Aorta (tissue), 5 donors: ENCODE measurements at places on chromosomes 7 and 10. TPM values are rescaled to one million over a fixed set of nuclear protein-coding genes. Genes with fewer than 3 reads are reported as not detected.
A peak's percentile ranks its signal among the peaks of the same experiment; 100 is the strongest.

HOXA4 gene
- total RNA-seq, result 5.6 TPM

- H3K36me3 ChIP-seq, result no peaks in the 10 kb centered on the region
- DNase-seq, result peak; percentile 42
- H3K4me3 ChIP-seq, result peak overlapping the region; percentile 21
- no peaks in the 10 kb centered on the region for H3K4me1 ChIP-seq
- H3K27me3 ChIP-seq, result no peaks in the 10 kb centered on the region
- no peak overlapping the region for H3K27ac ChIP-seq
Observed at GRCh38 chr7:73647725-73648592, 19.7 kb upstream of the VPS37D start.

- no peaks in the 10 kb centered on the region for H3K36me3 ChIP-seq
- no peak overlapping the region for H3K27ac ChIP-seq
- H3K4me1 ChIP-seq, result no peaks in the 10 kb centered on the region
- H3K27me3 ChIP-seq, result no peaks in the 10 kb centered on the region
- no peak overlapping the region for H3K4me3 ChIP-seq
Observed at GRCh38 chr7:154720016-154720415, 282.9 kb downstream of the PAXIP1 start.

DNA sequence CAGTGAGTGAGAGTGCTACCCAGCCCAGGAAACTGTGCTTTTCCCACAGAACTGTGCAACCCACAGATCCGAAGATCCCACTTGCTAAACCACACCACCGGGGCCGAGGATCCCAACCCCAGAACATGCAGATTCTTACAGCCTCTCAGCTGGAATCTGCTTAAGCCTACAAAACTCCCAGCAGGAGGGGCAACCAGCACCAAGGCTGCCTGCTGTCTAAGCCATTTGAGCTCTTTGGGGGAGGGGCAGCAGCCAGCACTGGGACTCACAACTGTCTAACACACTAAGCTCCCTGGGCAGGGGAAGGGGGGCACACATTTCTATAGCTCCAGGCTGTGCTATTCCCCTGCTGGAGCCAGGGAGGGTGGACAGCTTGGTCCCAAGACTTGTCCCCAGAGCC lies 529.9 kb downstream of the XPNPEP1 start:
- no peak overlapping the region for H3K27ac ChIP-seq
- no peaks in the 10 kb centered on the region for H3K36me3 ChIP-seq
- no peaks in the 10 kb centered on the region for H3K27me3 ChIP-seq
- no peak overlapping the region for H3K4me3 ChIP-seq
- H3K4me1 ChIP-seq, result no peaks in the 10 kb centered on the region

DNA sequence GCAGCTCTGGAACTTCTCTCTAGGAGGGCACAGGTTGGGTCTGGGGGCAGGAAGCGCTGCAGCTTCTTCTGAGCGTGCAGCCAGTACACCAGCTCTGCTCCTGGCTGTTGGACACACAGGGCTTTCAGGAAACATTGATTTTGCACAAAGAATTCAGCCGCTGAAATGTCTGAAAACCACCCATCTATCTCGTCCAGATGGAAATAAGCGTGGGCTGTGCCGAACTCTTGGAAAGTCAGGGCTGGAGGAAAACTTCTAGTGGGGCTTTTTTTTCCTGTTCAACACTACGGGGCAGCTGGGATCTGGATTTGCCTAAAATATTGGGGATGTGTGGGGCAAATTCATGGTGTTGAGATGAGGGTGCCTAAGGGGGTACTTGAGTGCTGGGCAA lies 31.2 kb downstream of the PALD1 start:
- no peaks in the 10 kb centered on the region for H3K36me3 ChIP-seq
- H3K27ac ChIP-seq, result no peak overlapping the region
- H3K27me3 ChIP-seq, result no peaks in the 10 kb centered on the region
- DNase-seq, result no peak

DNA sequence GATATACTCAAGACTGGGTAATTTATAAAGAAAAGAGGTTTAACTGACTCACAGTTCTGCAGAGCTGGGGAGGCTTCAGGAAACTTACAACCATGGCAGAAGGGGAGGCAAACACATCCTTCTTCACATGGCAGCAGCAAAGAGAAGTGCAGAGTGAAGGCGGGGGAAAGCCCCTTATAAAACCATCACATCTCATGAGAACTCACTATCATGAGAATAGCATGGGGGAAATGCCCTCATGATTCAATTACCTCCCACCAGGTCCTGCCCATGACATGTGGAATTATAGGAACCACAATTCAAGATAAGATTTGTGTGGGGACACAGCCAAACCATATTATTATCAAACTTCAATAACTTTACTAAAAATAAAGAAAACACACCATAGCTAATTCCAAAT lies 30.4 kb upstream of the JAZF1 start:
- no peaks in the 10 kb centered on the region for H3K4me1 ChIP-seq
- no peaks in the 10 kb centered on the region for H3K27me3 ChIP-seq
- H3K36me3 ChIP-seq, result no peaks in the 10 kb centered on the region
- H3K27ac ChIP-seq, result no peak overlapping the region
- no peak overlapping the region for H3K4me3 ChIP-seq

GRCh38 chr10:24526085-24526649 lies 197.5 kb downstream of the ARHGAP21 start:
- H3K36me3 ChIP-seq, result no peaks in the 10 kb centered on the region
- DNase-seq, result no peak
- no peaks in the 10 kb centered on the region for H3K4me1 ChIP-seq
- H3K27ac ChIP-seq, result no peak overlapping the region
